Stimulated activated CD4-positive, alpha-beta T cell treated with anti-CD3 and anti-CD28 coated beads, TNF-alpha, amount 100 ng/mL, for 4 hours (primary cell): ENCODE measurements at places on chromosomes 2 and 18.

- no peak for DNase-seq
Measured at GRCh38 chr2:106869512-106870275, 16.3 kb downstream of the ST6GAL2 start.

- no peak for DNase-seq
Measured at GRCh38 chr2:64157792-64158191, 13.6 kb upstream of the PELI1 start.

- no peak for DNase-seq
Measured at GRCh38 chr2:216508229-216508628, 9.6 kb downstream of the RPL37A start.

DNA sequence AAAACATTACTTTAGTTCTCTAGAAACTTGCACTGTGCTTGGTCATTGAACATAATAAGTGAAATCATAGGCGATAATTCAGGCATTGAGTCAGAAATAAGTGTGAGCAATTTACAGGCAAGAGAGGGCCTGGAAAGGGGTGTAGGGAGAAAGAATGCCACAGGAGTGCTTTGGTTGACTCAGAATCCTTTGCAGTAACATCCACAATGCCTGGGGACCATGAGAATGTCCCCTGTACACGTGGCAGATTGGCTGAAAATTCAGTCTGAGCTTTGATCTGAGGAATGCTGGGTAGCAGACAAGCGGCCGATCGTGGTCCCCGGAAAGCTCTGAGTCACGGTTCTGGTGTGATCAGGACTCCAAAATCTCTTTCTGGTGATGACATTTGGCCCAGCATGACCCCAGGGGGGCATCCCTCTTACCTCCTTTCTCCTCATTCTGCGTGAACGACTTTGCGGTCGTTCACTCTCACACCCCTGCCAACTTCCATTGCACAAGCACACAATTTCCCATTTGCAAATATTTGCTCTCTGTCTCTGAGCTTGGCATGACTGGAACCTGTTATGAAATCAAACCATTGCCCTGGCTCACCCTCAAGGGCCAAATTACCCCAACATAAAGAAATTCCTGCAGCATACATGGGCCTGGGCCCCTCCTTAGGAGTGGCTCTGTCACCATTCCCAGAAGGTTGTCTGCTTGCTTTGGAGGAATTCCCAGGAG, 305.0 kb upstream of the EPAS1 start:
- DNase-seq, result no peak

DNA sequence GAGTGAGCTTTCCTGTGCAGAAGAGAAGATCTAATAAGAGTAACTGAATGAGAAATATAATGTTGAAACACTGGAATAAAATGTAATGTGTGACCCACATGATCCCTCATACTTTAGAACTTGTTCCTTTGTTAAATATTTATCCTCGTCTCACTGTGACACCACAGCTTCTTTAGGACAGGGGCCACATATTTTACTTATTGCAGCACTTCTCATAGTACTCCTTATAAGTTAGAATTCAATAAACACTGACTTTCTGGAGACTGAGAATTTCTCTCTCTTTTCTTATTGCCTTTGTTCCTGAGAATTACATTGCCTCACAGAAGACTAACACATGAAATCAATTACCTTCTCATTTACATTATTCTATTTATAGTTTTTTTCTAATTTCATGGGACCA, 1234.6 kb upstream of the CHAC2 start:
- DNase-seq, result no peak

- DNase-seq, result no peak
Measured at GRCh38 chr2:161102770-161103450, 57.3 kb upstream of the TANK start.

GRCh38 chr18:54075689-54076088, 148.8 kb downstream of the MBD2 start:
- DNase-seq, result no peak

DNA sequence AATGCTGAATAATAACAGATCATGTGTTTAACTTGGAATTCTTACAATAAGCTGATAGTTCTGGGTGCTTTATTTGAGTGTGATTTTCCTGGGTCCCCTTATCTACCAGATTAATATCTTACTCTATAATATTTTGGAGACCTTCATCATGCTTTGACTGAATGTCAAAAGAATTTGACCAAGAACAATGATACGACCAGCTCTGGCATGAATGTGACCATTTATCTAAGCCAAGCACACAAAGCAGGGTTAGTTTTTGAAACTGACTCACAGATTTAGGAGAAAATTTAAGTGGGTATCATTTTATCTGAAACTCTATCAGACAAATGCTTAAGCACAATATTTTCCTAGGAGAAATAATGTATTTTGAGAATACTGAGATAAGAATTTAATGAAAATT, 677.0 kb downstream of the NYAP2 start:
- DNase-seq, result no peak

DNA sequence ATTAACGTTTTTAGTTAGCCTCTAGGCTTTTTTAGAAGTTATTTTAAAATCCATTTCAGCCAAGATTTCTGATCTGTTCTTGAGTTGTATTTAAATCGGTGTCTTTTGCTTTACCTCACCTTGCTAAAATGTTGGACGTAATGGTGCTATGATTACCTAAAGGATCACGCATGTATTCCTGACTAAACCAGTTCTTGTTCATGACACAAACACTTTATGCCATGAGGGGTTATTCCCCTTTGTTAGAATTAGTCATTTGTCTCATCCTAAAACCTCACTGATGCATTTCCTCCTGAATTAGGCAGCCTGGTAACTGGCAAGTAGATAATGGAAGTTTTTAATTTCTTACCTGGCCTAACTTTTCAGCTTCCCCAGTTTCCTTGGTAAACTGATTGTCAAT, 185.4 kb upstream of the TANK start:
- no peak for DNase-seq

DNA sequence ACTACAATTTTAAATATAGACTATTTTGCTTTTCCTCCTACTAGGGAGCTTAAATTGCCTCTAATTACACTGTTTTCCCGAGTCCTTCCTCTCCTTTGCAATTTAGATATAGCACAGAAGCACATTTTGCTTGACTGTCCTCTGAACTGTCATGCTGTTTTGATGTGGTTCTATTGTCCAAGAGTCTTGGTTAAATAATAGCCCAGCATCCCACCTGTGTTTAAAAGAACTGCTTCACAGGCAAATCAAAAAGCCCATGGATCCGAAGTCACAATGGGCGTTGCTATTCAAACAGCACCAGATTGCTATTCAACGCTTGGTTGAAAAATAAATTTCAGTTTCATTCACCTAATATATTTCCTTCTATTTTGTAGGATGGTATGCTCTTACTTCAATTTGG, 22.3 kb upstream of the ACTR3 start:
- no peak for DNase-seq

- no peak for DNase-seq
Measured at GRCh38 chr2:234193977-234194563, 143.6 kb downstream of the SPP2 start.

- DNase-seq, result no peak
Measured at GRCh38 chr18:58958628-58959027, 94.0 kb downstream of the ZNF532 start.

GRCh38 chr2:241130316-241130715, 19.0 kb downstream of the PASK start:
- no peak for DNase-seq

- DNase-seq, result no peak
Measured at GRCh38 chr2:43631618-43632317, 5.3 kb upstream of the PLEKHH2 start.

GRCh38 chr2:39871291-39871761, 92.3 kb upstream of the THUMPD2 start:
- DNase-seq, result no peak

GRCh38 chr2:235634435-235635158, 140.8 kb downstream of the AGAP1 start:
- DNase-seq, result no peak

DNA sequence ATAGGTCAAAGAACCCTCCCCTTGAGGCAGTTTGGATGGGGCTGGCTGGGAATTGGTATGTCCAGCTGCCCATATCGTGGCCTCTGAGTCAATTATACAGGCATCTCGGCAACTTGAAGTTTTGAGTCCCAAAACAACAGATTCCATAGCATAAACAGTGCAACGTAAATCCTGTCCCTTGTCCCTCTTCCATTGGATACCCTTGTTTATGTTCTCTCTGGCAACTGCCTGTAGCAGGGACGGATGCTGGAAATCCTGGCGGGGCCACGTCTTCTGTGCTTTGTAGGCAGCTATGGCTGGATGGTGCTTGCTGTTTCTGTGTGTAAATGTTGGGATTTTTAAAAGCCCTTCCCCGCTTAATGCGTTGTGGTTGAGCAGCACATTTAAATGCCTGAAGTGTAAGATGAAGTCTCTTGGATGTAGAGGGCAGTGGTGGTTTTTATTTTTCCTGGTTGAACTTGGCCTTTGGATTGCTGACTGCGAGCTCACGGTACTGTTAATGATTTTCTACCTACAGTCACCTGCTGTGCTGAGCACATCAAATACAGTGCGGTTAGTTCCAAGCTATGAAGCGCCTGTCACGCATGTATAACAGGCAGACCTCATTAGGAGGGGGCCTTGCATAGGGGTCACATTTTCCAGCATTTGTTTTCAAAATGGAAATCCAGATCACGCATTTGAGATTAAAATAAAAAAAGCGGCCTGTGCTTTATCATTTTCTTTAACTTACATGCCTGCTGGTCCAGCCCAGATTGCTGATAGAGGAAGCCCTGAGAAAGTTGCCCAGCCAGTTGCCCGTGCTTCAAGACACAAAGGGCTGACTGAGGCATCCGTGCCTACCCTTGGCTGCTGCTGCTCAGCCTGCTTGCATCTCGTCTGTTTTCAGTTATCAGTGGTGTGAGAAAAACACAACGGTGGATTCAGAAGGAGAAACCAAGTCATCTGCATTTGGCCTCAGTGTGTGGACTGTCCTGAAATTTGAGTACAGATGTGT, 84.7 kb downstream of the NEDD4L start:
- DNase-seq, result no peak

DNA sequence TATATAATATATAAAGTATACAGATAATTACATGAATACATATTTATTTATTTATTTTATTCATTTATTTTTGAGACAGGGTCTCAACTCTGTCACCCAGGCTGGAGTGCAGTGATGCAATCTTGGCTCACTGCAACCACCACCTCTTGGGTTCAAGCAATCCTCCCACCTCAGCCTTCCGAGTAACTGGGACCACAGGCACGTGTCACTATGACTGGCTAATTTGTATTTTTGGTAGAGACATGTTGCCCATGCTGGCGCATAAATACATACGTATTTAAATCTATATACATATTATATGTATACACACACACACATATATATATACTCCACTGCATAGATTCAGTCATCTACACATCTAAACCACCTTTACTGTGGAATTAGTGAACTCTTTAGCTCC, 20.6 kb upstream of the NDUFV2 start:
- DNase-seq, result no peak

DNA sequence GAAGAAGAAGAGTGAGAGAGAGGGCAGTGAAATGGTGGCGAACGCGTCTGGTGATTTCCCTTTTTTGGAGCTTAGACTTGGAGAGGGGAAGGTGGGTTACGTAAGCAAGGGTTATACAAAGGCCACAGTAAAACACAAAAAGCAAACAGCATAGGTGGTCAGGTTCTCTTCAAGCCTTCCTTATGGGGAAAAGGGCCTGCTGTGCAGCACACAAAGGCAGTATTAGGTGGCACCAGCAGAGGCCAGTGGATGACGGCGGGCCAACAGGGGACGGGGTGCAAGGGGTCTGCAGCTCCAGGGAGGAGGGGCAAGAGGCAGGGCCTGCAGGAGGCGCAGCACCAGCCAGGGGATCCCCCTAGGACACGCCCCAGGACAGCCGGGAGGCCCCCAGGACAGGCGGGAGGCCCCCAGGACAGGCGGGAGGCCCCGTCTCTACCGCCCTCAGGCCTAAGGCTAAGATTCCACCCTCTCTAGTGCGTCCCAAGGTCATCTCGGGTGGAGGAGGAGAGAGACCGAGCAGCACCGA, 32.6 kb upstream of the NPC1 start:
- DNase-seq, result no peak

- no peak for DNase-seq
Measured at GRCh38 chr2:75592888-75593287, 32.1 kb upstream of the EVA1A start.

GRCh38 chr2:166458674-166459073, 35.4 kb downstream of the SCN7A start:
- no peak for DNase-seq

DNA sequence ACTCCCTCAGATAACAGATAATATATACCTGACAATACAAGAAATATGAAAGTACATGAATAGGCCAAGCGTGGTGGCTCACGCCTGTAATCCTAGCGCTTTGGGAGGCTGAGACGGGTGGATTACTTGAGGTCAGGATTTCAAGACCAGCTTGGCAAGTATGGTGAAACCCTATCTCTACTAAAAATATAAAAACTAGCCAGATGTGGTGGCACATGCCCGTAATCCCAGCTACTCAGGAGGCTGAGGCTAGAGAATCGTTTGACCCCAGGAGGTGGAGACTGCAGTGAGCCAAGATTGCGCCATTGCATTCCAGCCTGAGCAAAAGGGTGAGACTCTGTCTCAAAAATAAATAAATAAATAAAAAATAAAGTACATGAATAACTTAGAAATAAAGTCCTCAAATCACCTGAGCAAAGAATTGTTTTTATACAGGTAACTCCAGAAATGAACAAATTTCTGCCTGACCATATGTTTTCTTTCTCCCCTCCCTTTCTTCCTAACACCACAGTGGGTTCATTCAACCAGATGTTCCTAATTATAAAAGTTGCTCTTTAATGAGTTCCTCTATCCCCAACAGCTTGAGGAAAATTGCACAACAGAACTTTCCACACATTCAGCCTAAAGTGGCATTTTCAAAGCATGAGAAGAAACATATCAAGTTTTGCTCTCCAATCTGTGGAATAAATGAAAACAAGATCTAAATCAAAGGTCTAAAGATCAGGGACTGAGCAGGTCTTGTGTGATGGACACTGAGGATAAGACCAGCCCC, 33.6 kb upstream of the AP1S3 start:
- no peak for DNase-seq

DNA sequence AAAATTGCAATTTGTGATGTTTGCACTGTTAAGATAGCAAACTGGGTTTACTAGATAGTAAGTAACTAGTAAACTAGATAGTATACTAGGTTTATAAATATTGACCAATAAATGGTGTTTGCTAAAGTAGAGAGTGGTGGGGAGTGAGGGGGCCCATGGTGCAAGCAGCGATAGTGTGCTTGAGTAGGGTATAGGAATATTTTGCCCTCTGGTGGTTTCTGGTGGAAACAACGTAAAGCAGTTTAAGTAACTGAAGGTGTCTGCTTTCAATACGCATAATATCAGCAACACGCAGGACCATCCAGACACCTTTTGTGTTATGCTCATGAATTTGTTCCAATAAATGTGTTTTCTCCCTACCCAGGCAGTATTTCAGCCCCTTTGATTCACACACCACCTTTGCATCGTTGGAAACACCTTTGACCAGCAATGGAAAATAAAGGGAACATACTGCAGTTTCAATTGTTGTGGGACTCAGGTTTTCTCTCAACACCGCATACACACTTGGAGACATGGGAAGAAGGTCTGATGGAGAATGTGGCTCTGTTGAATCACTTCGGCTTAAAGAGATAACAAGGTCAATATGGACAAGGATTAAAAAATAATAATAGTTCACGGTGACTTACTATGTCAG, 16.7 kb upstream of the STAT1 start:
- no peak for DNase-seq
